ENCODE measurements at places on chromosomes 7 and 10.

DNA sequence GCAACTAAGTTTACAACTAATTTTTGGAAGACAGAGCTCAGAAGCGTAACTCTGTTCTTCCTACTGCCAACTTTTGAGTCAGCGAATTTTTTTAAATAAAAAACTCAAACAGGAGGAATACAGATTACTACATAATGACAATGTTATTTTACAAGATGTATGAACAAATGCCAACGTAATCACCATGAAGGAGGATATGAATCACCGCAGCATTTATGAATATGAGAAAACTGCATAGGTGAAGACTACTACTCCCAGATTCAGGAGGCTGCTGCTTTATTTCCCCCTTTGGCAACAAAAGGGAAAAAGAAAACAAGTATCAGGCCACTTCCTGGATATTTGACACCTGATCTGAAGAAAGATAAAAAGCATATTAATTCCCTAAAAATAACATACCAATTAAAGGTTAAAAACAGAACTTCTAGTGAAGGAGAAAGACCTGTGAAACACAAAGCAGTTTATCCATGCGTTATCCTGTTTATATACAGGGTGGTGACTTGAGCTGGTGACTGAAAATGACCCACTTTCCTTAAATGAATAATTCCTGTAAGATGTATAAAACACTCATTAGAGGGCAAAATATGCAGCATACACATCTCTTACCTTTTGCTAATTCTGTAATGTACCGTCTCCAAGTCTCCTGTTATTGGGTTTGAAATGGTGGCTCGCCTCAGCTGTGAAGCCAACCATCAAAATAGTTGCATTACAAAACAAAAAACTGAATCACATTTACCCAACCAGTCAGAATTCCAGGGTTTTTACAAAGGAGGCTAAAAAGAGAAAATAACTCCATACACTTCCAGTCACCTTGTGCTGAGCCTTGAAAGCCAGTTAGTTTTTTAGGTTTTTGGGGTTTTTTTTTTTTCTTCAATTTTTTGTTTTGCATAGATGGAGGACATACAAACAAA lies 52.0 kb downstream of the P4HA1 start:
- DNase-seq = no peak

DNA sequence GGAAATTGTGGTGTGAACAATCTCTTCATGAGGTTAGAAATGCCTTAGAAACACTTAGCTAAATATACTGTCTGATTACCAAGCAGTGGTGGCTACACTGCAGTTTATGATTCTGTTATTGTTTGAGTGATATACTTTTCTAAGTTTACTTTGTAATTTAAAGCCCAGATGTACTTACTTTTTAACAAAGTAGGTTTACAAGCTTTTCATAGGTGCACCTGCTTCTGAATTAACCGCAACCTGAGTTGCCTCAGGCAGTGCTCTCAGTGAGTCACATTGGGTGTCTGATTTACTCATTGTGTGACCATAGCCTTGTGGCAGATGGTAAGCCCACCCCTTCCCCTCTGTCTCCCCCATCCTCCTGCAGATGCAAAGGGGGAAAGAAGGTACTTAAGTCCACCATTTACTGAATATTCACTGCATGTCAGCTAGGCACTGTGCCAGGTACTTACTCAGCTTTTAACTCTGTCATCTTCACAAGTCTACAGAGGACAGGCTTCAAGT lies 9.0 kb downstream of the MTURN start:
- no peak for DNase-seq

DNA sequence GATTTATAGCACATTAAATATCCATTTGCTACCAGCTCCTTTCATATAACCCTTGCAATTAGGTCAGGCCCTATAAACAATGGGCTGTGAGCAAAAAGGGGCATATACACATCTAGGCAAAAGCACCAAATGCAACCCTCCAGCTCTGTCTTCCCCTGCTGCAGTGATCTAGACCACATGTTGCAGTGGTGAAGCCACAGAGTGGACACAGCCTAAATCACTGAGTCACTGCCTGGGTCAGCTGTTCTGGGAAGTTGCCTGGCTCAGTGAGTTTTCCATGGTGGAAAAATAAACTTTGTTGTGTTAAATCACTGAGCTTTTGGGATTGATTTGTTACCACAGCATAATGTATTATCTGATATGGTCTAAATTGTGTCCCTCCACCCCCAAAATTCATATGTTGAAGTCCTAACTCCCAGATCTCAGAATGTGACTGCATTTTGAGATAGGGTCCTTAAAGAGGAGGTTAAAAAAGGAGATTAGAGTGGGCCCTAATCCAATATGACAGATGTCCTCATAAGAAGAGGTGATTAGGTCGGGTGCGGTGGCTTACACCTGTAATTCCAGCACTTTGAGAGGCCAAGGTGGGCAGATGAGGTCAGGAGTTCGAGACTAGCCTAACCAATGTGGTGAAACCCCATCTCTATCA lies 70.4 kb downstream of the ZFAND4 start:
- no peak for DNase-seq

- no peak for DNase-seq
Measured at GRCh38 chr7:64889686-64890162, 13.3 kb upstream of the ZNF273 start.

- DNase-seq = no peak
Measured at GRCh38 chr7:74395745-74396311, 57.9 kb upstream of the GTF2IRD1 start.

GRCh38 chr10:13733071-13733470 lies 146.3 kb downstream of the PRPF18 start:
- no peak for DNase-seq

GRCh38 chr10:69880301-69881081 lies 78.8 kb downstream of the COL13A1 start:
- no peak for DNase-seq

DNA sequence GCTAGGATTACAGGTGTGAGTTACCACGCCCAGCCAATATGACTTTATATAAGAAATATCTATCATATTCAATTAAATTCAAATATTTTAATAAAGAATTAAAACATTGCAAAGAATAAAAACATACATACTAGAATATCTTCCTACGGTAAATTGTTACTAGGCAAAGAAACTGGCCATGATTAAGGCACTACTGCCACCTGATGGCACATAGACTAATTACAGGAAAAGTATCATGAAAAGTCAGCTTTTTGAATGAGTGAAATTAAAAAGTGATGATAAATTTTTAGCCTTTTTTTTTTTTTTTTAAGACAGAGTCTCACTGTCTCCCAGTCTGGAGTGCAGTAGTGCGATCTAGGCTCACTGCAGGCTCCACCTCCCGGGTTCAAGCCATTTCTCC lies 30.9 kb downstream of the MRPS33 start:
- DNase-seq = peak; percentile 18

DNA sequence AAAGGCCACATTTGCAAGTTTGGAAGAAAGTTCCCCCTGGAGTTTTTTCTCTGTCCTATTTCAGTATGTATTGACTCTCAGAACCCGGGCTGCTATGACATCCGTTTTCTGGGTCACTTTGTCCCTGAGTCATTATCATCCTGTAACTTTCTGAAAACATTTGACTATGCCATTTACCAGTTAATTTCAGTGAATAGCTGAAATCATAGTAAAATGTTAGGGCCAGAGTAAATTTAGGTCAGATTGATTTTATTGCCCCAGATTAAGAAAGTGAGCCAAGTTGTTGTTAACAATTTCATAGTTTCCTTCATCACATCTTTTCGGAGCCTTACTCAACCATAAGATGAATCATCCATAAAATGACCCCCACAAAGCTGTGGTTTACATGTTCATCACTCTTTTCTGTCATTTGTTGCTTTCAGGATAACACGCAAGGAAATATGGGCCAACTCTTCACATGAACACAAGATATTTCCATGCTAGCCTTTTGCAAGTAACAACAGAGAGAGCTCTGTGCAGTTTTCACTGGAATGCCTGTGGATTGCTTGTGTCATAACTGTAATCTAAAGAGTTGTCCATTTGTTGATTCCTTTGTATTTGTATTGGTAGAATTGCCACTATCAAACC lies 3.9 kb upstream of the MACC1 start:
- DNase-seq = no peak

DNA sequence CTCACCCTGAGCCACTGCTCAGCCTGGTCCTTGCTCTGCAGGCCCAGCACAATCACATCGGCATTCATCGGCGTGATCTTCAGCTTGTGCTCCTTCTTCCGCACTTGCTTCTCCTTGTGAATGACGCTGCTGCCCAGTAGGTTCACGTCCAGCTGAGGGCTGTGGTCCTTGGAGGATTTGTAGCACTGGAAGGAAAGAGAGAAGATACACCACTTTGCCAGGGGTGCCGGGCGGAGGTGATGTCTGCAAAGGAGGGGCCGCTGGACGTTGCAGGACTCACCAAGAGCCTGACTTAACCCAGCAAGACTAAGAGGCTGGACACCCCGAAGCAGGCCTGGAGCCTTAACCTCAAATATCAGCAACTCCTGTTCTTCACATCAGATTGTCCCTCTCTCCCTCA lies 74.8 kb downstream of the VWA2 start:
- no peak for DNase-seq

- no peak for DNase-seq
Measured at GRCh38 chr7:149409895-149410294, 51.0 kb downstream of the ZNF777 start.

DNA sequence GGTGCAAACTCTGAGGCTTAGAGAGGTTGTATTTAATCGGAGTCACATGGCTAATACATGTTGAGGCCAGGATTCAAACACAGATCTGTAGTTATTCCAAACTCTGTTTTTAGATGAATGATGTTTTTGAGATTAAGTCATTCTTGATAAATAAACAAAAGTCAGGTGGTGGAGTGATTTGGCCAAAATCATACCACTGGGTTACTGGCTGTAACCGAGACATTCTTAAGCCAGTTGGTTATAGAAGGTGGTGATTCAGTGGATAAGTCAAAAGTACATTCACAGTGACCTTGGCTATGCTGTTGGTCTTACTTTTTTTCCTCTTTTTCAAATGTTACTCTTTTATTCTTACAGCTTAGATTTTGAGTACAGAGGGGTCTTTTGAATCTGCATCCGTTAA lies 361.4 kb downstream of the KIF20B start:
- DNase-seq = no peak

- no peak for DNase-seq
Measured at GRCh38 chr7:80087051-80087770, 47.4 kb upstream of the GNAI1 start.

DNA sequence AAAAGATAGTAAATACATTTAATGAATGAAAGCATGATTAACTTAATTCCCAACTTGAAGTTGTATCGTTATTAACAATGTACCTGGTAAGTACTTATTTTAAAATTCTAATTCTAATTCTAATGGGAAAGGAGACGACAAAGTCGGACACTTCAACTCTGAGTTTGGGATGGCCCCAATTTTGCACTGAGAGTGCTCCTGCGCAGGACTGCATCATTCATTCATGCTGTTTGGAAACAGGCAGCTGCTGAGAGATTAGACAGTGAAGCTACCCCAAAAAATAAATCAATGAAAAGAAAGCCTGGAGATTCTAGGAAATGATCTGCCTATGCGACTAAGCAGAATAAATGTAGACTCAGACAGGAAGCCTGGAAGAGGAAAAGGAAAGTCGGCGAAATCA lies 141.7 kb upstream of the VKORC1L1 start:
- no peak for DNase-seq

GRCh38 chr10:71138166-71138830 lies 74.1 kb upstream of the UNC5B start:
- no peak for DNase-seq

GRCh38 chr7:148261996-148262688 lies 328.4 kb upstream of the C7orf33 start:
- DNase-seq = no peak

GRCh38 chr10:114544045-114544659 lies 113.9 kb downstream of the ABLIM1 start:
- peak; percentile 77 for DNase-seq

DNA sequence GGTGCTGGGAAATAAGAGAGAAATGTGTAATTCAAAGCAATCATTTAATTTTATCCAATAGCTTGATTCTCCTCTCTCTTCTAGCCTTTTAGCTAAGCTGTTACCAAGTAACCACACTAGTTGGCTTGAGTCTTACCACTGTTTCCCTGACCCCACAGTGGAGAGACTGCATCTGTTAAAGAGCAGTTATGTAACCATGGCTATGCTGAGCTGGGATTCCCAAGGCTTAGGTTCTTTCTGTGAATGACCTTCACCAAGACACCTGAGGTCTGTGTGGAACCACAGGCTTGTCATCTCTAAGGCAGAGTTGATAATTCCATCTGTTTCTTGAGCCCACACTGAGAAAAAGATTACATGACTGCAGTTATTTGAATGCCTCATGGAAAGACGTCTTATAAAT lies 47.7 kb upstream of the ATRNL1 start:
- no peak for DNase-seq

GRCh38 chr10:118908557-118909256 lies 120.8 kb upstream of the NANOS1 start:
- DNase-seq = no peak

- no peak for DNase-seq
Measured at GRCh38 chr7:90933041-90933440, 331.2 kb upstream of the FZD1 start.

GRCh38 chr7:516606-517456 lies 2.8 kb downstream of the PDGFA start:
- no peak for DNase-seq

DNA sequence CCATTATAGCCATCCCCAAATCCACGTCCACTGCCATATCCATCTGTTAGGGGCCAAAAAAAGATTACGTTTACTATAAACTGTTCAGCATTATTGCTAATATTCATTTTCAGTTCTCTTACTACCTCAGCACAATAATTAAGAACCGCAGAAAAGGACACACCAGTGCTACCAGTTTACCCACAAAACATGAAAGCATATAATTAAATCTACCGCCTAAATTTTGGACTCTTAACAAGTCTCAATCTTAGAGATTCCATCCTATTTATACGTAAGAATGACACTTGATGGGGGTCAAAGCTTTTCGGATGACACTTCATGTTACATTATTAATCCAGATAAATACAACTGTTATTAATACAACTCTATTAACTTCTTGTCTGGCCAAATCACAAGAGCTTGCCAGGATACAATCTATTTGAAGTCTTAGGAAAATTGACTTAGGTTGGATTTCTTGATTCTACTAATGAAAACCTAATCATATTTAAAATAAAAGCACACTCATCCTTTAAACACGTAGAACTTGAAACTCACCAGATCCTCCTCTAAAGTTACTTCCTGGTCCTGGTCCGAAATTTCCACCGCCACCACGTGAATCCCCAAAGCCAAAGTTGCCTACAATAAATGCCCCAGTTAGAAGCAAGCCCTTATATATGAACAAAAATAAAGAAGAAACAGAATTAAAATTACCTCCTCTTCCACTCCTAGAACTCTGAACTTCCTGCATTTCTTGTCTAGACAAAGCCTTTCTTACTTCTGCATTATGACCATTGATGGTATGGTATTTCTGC lies 4.5 kb downstream of the HNRNPA2B1 start:
- no peak for DNase-seq

GRCh38 chr10:122487174-122487765 lies 25.9 kb downstream of the HTRA1 start:
- no peak for DNase-seq

DNA sequence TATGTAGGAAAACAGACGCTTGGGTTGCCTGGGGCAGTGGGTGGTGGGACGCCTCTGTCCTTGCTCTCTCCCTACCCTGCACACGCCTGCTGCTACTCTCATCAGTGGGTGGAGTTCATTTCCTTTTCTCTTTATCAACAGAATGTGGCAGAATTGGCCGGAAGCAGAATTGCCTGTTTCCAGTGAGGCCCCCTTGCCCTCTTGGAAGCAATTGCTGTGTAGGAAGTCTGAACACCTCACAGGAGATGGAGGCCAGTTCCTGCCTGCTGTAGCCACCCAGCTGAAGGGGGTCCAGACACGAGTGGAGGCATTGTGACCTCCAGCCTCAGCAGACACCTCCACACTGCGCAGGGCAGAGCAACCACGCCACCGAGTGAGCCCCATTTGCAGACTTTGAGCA lies 331.6 kb upstream of the ZNF32 start:
- no peak for DNase-seq
